CD4-positive, alpha-beta T cell treated with Interleukin-17A for 1 hour (primary cell): ENCODE measurements at places on chromosomes 12 and 14.

- no peak for DNase-seq
Measured at GRCh38 chr14:36454599-36455240, 65.3 kb downstream of the NKX2-1 start.

GRCh38 chr12:28374556-28374955 is 184.3 kb downstream of the CCDC91 start:
- no peak for DNase-seq

GRCh38 chr12:52838609-52839435 is 4.7 kb upstream of the KRT79 start:
- DNase-seq, result no peak

DNA sequence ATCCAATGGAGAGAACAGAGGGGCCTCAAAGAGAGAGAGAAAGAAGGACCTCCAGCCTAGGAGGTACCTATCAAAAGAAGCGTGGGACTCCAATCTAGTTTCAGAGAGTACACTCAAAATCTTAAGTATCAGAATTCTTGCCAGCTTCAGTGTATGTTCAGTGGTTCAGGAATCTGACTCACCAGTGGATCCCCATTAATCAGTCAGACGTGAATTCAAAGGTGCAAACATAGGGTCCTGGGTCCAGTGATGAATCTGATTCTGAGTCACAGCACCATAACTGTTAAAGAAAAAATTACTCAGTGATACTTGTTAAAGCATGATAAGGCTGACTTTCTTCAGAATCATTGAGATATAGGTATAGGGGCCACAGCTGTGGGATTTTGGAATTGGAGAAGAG is 33.2 kb downstream of the ETNK1 start:
- no peak for DNase-seq

DNA sequence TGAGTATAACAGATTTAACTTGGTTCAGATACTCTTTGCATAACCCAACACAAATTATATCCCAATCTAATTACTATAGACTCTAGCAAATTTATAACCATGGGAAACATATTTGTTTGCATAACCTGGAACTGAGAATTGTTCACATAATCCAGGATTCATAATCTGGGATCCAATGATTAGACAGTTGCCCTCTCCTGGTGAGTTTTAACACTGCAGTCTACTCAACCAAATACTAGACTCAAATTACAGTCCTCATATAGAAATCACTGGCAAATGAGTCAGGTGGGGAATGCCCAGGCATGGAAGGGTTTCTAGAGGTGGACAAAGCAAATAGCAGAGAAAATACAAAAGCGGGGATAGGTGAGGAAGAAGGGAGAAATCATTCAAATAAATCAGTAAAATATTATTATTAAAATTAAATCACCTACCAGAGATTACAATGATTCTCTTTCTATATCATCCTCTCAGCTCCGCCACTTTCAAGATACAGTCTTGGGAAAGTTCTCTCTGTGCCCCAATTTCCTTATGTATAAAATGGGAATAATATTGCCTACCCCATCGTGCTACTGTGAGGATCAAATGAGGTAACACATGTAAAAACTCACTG is 9.4 kb downstream of the GCH1 start:
- peak; percentile 63 for DNase-seq

GRCh38 chr12:66739940-66740651 is 61.2 kb upstream of the GRIP1 start:
- no peak for DNase-seq

- DNase-seq, result no peak
Measured at GRCh38 chr14:103315351-103315911, 18.6 kb upstream of the EIF5 start.

DNA sequence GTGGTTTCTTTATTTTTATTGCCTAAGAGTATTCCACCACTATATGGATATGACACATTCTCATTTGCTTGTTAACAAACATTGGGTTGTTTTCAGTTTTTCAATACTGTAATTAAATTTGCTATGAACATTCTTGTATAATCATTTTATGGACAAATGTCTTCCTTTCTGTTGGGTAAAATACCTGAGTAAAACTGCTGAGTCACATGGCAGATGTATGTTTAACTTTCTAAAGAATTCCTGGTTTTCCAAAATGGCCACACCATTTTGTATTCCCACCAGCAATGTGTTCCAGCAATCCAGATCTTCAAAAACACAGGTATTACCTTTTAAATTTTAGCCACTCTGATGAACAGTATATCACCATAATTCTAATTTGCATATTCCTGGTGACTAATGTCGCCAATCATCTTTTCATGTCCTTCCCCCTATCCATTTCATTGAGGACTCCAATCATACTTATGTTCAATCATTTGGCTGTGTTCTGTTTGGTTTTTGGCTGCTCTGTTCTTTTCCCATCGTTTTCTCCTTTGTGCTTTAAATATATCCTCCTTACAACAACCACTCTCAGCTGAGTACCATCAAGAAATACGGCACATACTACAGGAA is 36.0 kb downstream of the CDK17 start:
- DNase-seq, result no peak

DNA sequence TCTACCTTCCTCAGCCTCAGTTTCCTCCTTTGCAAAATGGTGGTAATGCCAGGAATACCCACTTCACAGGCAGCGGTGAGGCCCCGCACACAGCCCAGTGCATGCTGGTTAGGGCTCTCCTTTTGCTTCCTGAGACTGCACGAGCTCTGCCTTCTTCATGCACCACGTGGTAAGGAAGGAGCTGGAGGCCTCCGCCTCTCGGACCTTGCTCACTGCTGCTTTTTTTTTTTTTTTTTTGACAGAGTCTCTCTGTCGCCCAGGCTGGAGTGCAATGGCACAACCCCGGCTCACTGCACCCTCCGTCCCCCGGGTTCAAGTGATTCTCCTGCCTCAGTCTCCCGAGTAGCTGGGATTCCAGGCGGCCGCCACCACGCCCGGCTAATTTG is 18.1 kb downstream of the TAMALIN start:
- DNase-seq, result peak; percentile 54

GRCh38 chr14:63237791-63238190 is 33.5 kb downstream of the RHOJ start:
- no peak for DNase-seq
